ENCODE measurements at places on chromosomes 16 and 17.

DNA sequence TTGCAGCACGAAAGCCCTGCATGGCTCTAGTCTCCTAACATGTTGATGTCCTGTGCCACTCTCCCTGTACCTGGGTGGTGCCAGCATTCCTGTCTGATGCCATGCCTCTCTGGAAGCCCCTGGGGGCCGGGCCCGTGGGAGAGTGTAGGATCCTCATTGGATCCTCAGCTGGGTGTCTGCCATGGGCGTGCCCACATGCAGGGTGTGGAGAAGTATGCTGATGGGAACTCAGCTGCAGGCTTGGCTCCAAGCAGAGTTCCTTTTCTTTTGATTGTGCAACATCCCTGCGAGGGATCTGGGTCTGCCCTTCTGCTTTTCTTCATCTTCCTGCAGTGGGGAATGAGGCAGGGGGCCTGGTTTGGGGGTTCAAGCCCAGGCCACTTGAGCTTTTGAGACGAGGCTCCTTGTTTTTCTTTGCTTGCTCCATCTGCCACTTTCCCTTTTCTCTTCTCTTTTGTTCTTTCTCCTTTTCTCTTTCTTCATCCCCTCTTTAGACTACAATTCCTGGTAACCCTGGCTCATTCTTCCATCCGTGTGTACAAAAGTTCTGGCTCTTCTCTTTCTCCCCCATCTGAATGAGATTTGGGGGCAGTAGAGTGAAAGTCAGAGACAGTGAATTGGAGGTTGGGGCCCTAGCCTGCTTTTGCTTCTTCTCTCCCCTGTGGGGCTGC is 32.9 kb downstream of the KSR1 start:
- no peak for DNase-seq

- no peak for DNase-seq
Observed at GRCh38 chr17:40070709-40071312, 8.0 kb downstream of the THRA start.

- no peak for DNase-seq
Observed at GRCh38 chr16:86578611-86579267, 390 bp downstream of the FOXL1 start.

DNA sequence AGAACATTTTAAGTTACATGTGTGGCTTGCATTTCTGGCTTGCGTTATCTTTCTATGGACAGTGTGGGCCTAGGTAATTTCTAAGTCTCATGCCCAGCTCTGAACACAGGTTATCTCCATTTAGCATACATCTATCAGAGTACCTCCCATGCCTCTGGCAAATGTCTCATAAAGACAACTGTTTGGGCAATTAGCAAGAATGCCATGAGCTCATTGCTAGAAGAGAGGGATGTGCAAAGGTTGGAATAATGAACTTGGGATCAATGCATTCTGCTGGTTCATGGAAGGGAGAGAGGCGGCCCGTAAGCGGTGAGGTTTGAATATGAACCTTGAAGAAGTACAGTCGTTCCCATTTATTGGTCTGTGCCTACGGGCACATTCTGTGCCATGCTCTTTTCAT is 14.4 kb downstream of the SYT17 start:
- DNase-seq, result no peak

DNA sequence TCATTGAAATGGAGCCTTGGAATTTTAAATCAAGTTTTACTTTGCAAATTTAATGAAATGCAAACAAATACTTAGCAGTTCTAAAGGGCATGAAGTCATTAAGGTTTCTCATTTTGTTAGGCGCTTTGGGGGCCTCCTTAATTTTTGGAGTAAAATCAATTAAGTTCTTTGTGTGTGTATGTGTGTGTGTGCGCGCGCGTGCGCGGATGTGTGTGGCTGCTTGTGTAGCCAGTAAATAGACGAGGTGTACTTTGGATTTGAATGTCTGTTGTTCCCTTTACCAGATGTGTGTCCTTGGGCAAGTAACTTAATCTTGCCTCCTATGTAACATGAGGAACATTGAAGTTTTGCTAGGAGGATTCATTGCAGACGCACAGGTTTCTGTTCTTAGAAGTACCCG is 1051.4 kb upstream of the EEF2KMT start:
- DNase-seq, result no peak

GRCh38 chr16:24626256-24626655 is 86.9 kb downstream of the RBBP6 start:
- DNase-seq, result no peak
